Posterior vena cava (tissue), 2 donors: ENCODE measurements at places on chromosomes 4 and X. TPM values are rescaled to one million over a fixed set of nuclear protein-coding genes. Genes with fewer than 3 reads are reported as not detected.

Gene DACH2
- not detected for total RNA-seq

DNA sequence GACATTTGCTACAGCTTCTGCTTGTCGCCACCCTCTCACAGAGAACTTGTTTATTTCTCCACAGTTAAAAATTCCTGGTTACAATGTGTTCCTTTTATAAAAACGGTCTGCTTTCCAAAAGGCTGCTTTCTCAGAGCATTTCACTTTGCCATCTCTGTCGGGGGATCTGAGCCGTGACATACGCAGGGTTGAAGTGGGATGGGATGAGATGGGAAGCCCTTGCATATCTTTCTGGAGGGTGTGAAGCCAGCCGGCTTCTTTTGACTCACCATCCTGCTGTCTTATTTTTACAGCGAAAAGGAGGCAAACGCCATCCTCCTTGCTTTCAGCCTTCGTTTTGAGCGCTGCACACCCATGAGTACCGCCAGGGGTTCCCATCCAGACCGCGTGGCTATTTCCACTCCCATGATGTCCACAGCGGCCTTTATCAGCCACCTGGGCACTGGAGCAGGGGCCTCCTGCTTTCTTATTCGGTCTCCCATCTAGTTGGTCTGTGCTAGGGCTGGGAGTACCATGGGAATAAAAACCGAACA lies 99.8 kb upstream of the GATB start:
- DNase-seq, result no peak

Gene CEP135
- 6.8 TPM for total RNA-seq

DNA sequence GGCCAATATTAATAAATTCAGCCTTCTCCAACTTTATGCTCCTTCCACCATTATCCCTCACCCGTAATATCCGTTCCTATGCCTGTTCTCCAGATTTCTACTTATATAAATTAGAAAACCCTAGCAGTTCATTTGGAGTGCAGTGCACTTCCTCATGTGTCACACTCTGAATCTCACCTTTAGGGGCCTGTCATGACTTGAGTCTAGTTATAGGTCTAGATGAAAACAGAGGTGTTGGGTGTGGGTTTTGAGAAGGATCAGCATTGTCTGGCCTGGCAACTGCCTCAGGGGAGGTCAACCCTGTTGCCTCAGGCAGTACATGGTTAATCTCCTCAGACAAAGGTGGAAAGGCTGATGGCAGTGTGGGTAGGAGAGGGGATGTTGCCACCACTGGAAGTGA lies 876.8 kb downstream of the FAT4 start:
- DNase-seq, result no peak

GRCh38 chrX:129493643-129494042 lies 29.6 kb downstream of the SMARCA1 start:
- DNase-seq, result no peak

- no peak for DNase-seq
These were observed 853.7 kb downstream of the FAT4 start for GRCh38 chr4:126168484-126168883.

GRCh38 chr4:128600996-128601871 lies 208.3 kb upstream of the JADE1 start:
- DNase-seq, result no peak

- DNase-seq, result peak; percentile 78
These were observed 7.0 kb downstream of the TNIP3 start for GRCh38 chr4:121156822-121157769.

GRCh38 chr4:84956014-84956413 lies 10.5 kb downstream of the WDFY3 start:
- no peak for DNase-seq

Gene PKD2
- 93.8 TPM for total RNA-seq

DNA sequence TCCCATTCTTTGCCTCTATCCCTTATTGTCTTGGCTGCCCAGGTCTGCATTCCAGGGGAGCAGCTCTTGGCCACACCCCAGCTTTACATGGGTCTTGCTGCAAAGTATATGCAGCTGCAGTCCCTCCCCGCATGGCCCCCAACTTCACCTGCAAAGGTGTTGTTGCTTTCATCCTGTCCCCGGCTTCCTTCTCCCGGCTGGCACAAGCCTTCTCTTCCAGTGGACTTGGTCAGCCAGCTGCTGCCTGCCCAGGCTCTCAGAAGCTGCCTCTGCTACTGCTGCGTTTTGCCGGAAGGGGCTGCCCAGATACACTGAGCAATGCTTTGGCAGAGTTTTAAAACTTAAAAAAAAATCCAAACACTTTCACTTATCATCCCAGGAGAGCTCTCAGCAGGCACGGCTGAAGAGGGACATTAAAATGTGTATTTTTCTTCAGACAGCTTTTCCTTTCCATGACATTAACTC lies 121.2 kb upstream of the PDLIM3 start:
- no peak for DNase-seq
